ENCODE measurements at places on chromosomes 3 and 15. TPM values are rescaled to one million over a fixed set of nuclear protein-coding genes. Genes with fewer than 3 reads are reported as not detected.

GRCh38 chr3:167839460-167840134 lies 104.1 kb downstream of the SERPINI1 start:
- no peaks in the 10 kb centered on the region for H3K36me3 ChIP-seq
- H3K4me1 ChIP-seq: peaks cover 7% of the 10 kb centered on the region
- DNase-seq: no peak
- no peak overlapping the region for H3K4me3 ChIP-seq

DNA sequence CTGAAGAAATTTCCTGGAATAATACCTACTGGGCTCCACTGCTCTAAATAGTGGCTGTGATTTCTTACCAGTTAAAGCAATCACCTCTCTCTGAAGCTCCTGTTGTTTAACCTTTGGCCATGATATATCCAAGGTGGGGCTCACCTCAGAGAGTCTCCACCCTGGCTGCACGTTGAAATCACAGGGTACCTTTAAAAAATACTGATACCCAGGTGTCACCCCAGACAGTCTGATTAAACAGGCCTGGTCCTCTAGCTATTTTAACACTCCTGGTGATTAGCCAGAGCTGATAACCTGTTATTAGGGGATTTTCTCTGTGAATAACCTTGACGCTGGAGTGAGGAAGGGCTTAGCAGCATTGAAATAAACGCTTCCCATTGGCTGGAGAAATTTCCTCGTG lies 22.3 kb upstream of the ZBTB38 start:
- H3K36me3 ChIP-seq: no peaks in the 10 kb centered on the region
- H3K27me3 ChIP-seq: peaks cover 8% of the 10 kb centered on the region
- H3K4me1 ChIP-seq: no peaks in the 10 kb centered on the region
- H3K27ac ChIP-seq: no peak overlapping the region

UNC13C gene
- not detected for total RNA-seq

GRCh38 chr15:33675246-33675645 lies 293.1 kb upstream of the CHRM5 start:
- H3K36me3 ChIP-seq: no peaks in the 10 kb centered on the region
- H3K27ac ChIP-seq: no peak overlapping the region
- DNase-seq: no peak
- no peaks in the 10 kb centered on the region for H3K4me1 ChIP-seq

NAALADL2 gene
- total RNA-seq: not detected

SPATA12 gene
- not detected for total RNA-seq

DNA sequence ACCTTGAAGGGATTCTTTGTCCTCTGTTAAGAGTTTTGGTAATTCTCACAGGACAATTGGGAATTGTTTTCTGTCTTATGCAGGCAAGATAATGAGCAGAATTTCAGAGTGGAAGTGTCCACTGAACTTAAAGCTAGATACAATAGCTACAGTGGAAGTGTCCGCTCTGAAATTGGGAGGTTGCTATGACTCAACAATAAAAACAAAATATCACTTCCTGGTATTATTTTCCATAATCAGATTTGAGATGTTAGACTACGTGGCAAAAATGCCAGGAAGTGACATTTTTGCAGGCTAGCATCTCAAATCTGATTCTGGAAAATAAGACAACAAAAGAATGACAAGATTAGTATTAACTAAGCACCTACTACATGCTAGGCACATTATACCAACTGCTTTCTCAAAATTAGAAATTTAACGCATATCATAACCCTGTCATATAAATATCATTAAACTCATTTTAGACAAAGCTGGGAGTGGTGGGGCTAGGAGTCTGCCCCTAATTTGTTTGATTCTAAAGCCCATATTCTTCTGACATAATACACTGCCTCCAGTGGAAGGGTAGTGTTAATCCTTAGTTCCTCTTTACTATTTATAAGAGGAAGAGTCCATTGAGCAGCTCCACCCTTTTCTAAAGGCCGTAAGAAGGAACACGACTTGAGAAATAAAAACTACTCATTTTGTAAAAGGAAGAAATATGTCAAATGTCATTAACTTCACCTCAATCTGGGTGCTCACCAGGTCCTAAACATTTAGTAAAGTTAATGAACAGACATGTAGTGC lies 266.9 kb upstream of the STT3B start:
- H3K4me3 ChIP-seq: no peak overlapping the region
- H3K27ac ChIP-seq: no peak overlapping the region
- no peaks in the 10 kb centered on the region for H3K27me3 ChIP-seq

ACP3 gene
- total RNA-seq: not detected

ALAS1 gene
- total RNA-seq: 47.5 TPM

- H3K4me1 ChIP-seq: peaks cover 5% of the 10 kb centered on the region
- no peak overlapping the region for H3K27ac ChIP-seq
- H3K27me3 ChIP-seq: peaks cover 6% of the 10 kb centered on the region
- no peak overlapping the region for H3K4me3 ChIP-seq
Measured at GRCh38 chr3:115666920-115667737, 43.8 kb downstream of the GAP43 start.

- no peak overlapping the region for H3K4me3 ChIP-seq
- H3K27me3 ChIP-seq: no peaks in the 10 kb centered on the region
- H3K4me1 ChIP-seq: no peaks in the 10 kb centered on the region
- no peaks in the 10 kb centered on the region for H3K36me3 ChIP-seq
Measured at GRCh38 chr3:99342383-99342782, 296.0 kb upstream of the COL8A1 start.

PIERCE2 gene
- total RNA-seq: not detected

DNA sequence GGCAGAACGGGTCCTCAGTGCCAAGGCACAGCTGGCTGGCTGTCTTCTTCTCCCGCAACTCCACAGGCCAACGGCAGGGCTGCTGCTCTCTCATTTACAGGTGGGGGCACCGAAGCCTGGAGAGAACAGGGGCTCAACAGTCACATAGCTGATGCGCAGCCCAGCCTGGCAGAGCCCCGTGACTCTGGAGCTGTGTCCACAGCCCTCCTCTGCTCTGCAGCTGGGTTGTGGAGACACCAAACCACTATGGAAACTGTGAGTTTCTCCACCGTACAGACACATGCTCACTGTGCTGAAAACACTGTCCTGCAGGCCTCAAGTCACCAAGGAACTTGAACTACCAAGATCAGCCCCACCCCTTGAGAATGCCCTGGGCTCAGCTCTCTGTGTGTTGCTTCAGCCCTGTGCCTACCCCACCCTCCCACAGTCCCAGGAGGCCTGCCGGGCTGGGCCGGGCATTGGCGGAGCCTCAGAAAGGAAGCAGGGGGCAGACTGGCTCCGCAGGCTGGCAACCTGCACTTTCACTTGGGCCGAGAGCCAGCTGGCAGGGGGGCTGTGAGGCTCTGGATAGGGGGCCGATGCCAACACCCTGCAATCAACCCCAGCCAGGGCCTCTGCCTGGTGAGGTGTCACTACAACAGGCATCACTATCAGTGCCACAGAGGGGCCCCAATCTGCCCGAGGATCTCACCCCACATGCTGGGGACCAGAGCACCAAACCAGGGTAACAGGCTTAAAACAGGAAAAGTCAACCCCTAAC lies 113.7 kb upstream of the RPL32 start:
- DNase-seq: no peak
- no peak overlapping the region for H3K4me3 ChIP-seq

DNA sequence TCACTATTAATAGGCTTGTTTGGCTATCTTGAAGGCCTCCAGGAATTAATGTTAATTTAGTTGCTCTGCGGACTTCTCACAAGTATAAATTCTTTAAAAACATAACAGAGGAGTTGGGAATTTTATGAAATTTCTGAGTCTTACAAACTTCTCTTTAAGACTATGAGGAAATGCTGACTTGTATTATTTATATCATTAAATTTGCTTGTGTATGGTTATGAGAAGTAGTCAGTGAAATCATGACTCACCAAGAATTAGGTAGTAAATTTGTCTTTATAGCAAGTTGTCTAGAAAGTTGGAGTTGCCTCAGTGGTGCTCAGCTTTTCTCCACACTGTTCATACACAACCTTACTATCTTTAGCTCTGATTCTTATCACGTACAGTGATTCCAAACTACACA lies 26.5 kb downstream of the PHLDB2 start:
- no peaks in the 10 kb centered on the region for H3K36me3 ChIP-seq
- no peaks in the 10 kb centered on the region for H3K4me1 ChIP-seq
- no peak for DNase-seq

DNA sequence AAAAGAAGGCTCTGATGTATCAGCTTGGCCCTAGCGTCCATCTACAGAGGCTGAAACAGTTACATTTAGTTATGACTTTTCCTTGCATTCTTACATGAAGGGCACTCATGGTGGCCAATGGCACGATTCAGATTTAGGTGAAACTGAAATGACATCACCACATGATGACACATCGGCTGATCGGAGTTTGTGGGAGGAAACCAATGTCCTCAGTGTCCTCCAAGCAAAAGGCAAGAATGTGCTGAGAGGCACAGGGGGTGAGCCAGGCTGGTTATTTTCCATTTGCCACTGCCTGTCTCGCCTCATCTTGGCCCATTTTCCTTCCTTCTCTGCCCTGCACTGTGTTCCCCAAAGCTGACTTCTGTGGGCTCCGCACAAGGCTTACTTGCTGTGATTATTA lies 34.4 kb downstream of the TARS3 start:
- H3K27ac ChIP-seq: no peak overlapping the region
- H3K36me3 ChIP-seq: peaks cover 44% of the 10 kb centered on the region
- H3K4me1 ChIP-seq: peaks cover 27% of the 10 kb centered on the region
- no peak for DNase-seq
- no peaks in the 10 kb centered on the region for H3K27me3 ChIP-seq

- DNase-seq: no peak
- H3K36me3 ChIP-seq: no peaks in the 10 kb centered on the region
- H3K27ac ChIP-seq: no peak overlapping the region
Measured at GRCh38 chr3:129795186-129796010, 98.1 kb downstream of the TMCC1 start.

DNA sequence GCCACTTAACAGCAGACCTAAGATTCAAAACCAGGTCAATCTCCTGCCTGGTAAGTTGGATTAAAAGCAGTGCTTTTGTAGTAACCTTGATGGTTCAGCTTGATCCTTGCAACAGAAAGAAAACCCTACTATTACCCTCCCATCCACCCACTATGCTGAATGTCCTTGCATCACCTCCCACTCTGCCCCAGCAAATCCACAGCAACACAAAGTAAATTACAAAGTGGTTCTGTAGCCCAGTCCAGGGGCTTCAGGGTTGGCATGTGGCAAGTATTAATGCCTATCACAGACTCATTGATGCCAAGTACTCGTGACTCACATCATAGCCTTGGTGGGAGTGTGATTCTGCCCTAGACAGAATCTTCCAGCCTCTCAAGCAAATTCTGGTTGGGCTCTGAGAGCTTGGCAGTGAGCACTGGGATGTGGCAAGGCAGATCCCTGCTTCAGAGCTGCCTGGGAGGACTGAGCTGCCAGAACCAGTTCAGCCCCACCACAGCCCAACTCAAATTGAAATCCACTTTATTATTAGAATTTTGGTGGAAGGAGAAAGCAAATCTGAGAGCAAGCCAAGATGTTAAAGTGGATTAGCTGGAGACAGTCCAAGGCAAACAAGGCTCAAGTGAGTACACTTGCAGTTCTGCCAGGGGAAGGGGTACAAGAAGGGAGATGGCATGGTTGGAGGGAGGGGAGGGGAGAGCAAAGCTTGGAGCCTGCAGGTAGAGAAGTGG lies 225.8 kb upstream of the UMPS start:
- no peak overlapping the region for H3K27ac ChIP-seq
- H3K4me3 ChIP-seq: no peak overlapping the region
- no peaks in the 10 kb centered on the region for H3K4me1 ChIP-seq
- peaks cover 46% of the 10 kb centered on the region for H3K27me3 ChIP-seq

GRCh38 chr3:184822654-184823053 lies 10.7 kb downstream of the VPS8 start:
- peaks cover 24% of the 10 kb centered on the region for H3K36me3 ChIP-seq
- no peak overlapping the region for H3K4me3 ChIP-seq
- peaks cover 3% of the 10 kb centered on the region for H3K4me1 ChIP-seq
- no peak overlapping the region for H3K27ac ChIP-seq
- no peak for DNase-seq
- H3K27me3 ChIP-seq: no peaks in the 10 kb centered on the region

CCR9 gene
- total RNA-seq: not detected

DNA sequence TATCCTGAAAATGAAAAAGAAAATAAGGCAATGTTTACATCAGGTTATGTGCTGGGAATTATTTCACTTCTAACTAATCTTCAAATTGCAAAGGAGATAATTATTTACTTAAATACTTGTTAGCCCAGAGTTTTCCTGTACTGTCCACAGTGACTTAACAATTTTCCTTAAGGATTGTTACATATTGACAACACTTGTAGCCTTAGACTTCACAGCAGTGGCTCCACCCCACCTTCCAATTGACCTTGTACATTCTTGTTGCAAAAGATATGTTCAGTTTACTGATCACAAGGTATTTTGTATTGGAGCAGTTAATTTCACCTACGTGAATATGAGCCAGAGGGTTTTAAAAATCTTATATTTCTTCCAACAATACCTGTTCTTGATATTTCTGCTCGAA lies 376.9 kb downstream of the CNTN6 start:
- H3K36me3 ChIP-seq: no peaks in the 10 kb centered on the region
- no peak for DNase-seq
- H3K27me3 ChIP-seq: no peaks in the 10 kb centered on the region
- no peaks in the 10 kb centered on the region for H3K4me1 ChIP-seq

GRCh38 chr3:66473692-66474091 lies 27.1 kb downstream of the LRIG1 start:
- H3K36me3 ChIP-seq: peaks cover 15% of the 10 kb centered on the region
- H3K4me3 ChIP-seq: peak overlapping the region; percentile 56
- no peaks in the 10 kb centered on the region for H3K27me3 ChIP-seq
- peaks cover 46% of the 10 kb centered on the region for H3K4me1 ChIP-seq

- H3K27ac ChIP-seq: no peak overlapping the region
- no peak for DNase-seq
- peaks cover 12% of the 10 kb centered on the region for H3K27me3 ChIP-seq
- no peak overlapping the region for H3K4me3 ChIP-seq
Measured at GRCh38 chr15:101522091-101522490, 32.6 kb upstream of the PCSK6 start.

DNA sequence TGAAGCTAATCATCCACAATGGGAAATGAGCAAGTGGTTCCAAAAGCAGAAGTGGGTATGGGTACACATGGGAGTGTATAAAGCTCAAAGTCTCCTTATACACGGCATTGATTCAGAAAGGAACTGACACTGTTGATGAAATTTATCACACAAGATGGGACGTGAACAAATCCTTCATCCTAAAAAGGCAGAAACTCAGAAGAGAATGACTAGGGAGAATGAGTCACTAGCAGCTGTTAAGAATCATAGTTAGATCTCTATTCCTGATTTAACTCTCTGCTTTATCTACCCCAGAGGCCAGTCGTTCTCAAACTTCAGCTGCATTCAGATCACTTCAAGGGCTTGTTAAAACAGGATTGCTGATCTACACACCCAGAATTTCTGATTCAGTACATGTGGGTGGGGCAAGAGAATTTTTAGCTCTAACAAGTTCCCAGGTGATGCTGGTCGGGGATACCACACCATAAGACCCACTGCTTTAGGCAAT lies 97.7 kb upstream of the PHLDB2 start:
- no peak overlapping the region for H3K27ac ChIP-seq
- peaks cover 5% of the 10 kb centered on the region for H3K36me3 ChIP-seq
- no peaks in the 10 kb centered on the region for H3K4me1 ChIP-seq

DNA sequence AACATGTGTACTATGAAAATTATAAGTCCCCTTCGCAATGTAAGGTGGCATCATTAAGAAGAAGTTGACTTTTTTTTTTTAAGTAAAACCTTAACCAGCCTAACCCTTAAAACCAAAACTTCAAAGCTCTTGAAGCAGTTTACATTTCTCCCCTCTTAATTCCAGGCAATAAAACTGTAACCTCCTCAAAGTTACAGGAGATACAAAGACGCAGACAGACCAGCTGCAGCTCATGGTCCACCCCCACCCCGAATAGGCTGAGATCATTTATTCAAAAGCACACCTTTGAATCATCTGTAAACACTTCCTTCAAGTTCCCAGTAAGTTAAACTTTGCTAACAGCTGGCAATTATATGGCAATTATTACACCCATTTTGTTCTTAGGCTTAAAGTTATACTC lies 414.5 kb downstream of the ERC2 start:
- H3K4me1 ChIP-seq: no peaks in the 10 kb centered on the region
- no peak overlapping the region for H3K4me3 ChIP-seq
- no peak for DNase-seq
- no peaks in the 10 kb centered on the region for H3K27me3 ChIP-seq
- H3K36me3 ChIP-seq: no peaks in the 10 kb centered on the region
